ENCODE measurements at places on chromosomes 5 and 9. TPM values are rescaled to one million over a fixed set of nuclear protein-coding genes. Genes with fewer than 3 reads are reported as not detected.
A peak's percentile ranks its signal among the peaks of the same experiment; 100 is the strongest.

GRCh38 chr5:174354571-174354970 lies 309.1 kb downstream of the NSG2 start:
- H3K4me1 ChIP-seq = no peaks in the 10 kb centered on the region
- DNase-seq = peak; percentile 25
- H3K27ac ChIP-seq = no peak overlapping the region

- H3K27me3 ChIP-seq = no peaks in the 10 kb centered on the region
- peak within 1 kb of the TSS; percentile 44 for H3K27ac ChIP-seq
- peaks cover 3% of the 10 kb centered on the region for H3K4me1 ChIP-seq
Measured at GRCh38 chr5:177599731-177600507, at the start of gene B4GALT7. Gene B4GALT7, plus strand, starts transcription at chr5:177600132. Its CDS starts 79 bp downstream, at chr5:177600211.

- H3K36me3 ChIP-seq = no peaks in the 10 kb centered on the region
- no peak overlapping the region for H3K4me3 ChIP-seq
- no peaks in the 10 kb centered on the region for H3K27me3 ChIP-seq
- no peaks in the 10 kb centered on the region for H3K4me1 ChIP-seq
- DNase-seq = no peak
- no peak overlapping the region for H3K27ac ChIP-seq
Measured at GRCh38 chr5:77102549-77102948, 15.5 kb upstream of the ZBED3 start.

DNA sequence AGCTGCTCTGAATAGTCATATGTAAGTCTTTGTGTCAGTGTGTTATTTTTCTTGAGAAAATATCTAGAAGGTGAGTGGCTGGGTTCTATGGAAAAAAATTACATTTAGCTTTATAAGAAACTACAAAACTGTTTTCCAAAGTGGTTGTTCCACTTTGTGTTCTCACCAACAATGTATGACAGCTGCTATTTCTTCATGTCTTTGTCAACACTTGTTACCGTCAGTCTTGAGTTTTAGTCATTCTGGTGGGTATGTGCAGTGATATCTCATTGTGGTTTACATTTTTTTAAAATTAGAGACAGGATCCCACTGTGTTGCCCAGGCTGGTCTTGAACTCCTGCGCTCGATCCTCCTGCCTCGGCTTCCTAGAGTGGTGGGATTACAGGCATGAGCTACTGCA lies 246.4 kb downstream of the PJA2 start:
- no peaks in the 10 kb centered on the region for H3K27me3 ChIP-seq
- no peak overlapping the region for H3K4me3 ChIP-seq
- H3K4me1 ChIP-seq = no peaks in the 10 kb centered on the region
- H3K27ac ChIP-seq = no peak overlapping the region
- no peak for DNase-seq
- no peaks in the 10 kb centered on the region for H3K36me3 ChIP-seq

- H3K27ac ChIP-seq = no peak overlapping the region
- peak; percentile 68 for DNase-seq
- H3K27me3 ChIP-seq = peaks cover 71% of the 10 kb centered on the region
- no peak overlapping the region for H3K4me3 ChIP-seq
- H3K4me1 ChIP-seq = no peaks in the 10 kb centered on the region
- H3K36me3 ChIP-seq = no peaks in the 10 kb centered on the region
Measured at GRCh38 chr9:112925058-112925641, 34.5 kb upstream of the SLC46A2 start.

- no peak overlapping the region for H3K4me3 ChIP-seq
- DNase-seq = no peak
- no peaks in the 10 kb centered on the region for H3K36me3 ChIP-seq
- peaks cover 5% of the 10 kb centered on the region for H3K4me1 ChIP-seq
- H3K27me3 ChIP-seq = no peaks in the 10 kb centered on the region
Measured at GRCh38 chr5:124981901-124982300, 235.5 kb upstream of the ZNF608 start.

GRCh38 chr5:168766426-168766700 lies 187.2 kb upstream of the PANK3 start:
- no peak overlapping the region for H3K27ac ChIP-seq
- no peaks in the 10 kb centered on the region for H3K27me3 ChIP-seq
- no peak overlapping the region for H3K4me3 ChIP-seq
- H3K36me3 ChIP-seq = no peaks in the 10 kb centered on the region
- H3K4me1 ChIP-seq = no peaks in the 10 kb centered on the region

The DRD1 gene
- total RNA-seq = 0.34 TPM

The SPATA31A3 gene
- not detected for total RNA-seq

The NME5 gene
- 9.2 TPM for total RNA-seq
